LoVo (cell line): ENCODE measurements at places on chromosomes 5 and 9.
A peak's percentile ranks its signal among the peaks of the same experiment; 100 is the strongest.

- DNase-seq = no peak
These were observed 8.8 kb downstream of the PRXL2C start for GRCh38 chr9:96646081-96646991.

DNA sequence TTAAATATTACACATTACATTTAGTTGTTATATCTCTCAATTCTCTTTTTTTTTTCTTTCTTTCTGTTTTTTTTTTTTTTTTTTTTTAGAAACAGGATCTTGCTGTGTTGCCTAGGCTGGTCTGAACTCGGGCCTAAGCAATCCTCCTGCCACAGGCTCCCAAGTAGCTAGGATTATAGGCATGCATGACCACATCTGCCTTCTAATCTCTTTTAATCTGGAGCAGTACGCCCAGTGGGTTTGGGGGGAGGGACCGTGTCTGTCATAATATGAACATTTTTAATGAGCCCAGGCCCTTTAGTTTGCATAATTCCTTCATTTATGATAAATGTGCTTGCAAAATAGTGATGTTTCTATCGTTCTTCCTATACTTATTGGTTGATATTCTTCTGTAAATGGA is 10.3 kb downstream of the RHOBTB3 start:
- DNase-seq = no peak

GRCh38 chr9:120921661-120922181 is 4.9 kb downstream of the TRAF1 start:
- no peak for DNase-seq

DNA sequence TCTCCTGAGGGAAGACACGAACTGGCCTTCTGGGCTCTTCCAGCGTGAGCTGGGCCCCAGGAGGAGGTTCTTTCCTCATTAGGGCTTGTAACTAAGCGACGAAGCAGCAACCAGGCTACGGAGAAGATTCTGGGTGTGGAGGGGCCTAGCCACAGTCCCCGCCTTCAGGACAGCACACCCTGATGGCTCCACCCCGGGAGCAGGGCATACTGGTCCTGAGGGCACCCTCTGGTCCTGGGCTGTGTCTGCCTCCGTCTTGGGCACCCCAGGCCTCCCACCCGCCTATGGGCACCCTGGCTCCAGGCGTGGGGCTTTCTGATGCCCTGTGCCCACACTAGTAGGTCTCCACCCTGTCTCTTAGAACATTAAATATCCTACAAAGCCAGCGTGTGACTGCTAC is 136.4 kb downstream of the OLFM1 start:
- DNase-seq = no peak

DNA sequence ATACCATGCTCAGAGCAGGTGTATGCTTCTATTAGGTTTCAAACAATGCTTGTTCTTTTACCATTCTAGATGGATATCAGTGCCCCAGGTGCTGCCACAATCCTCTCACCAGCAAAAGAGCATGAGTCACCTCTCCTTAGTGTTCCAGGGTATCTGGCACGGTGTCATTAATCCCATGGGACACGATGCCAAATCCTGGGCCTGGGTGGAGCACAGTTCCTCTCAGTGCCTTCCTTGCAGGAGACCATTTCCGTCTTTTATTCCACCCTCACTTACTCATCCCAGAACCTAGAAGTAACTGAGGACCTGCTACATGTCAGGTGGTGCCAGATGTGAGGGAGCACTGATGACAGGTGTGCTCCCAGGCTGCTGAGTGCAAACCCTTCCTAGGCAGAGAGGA is 1.3 kb upstream of the OR13J1 start:
- DNase-seq = peak; percentile 66

- no peak for DNase-seq
These were observed 30.2 kb downstream of the PAEP start for GRCh38 chr9:135591506-135592330.
